ENCODE measurements at places on chromosomes 2 and 18.

- DNase-seq = no peak
These were observed 114.2 kb downstream of the FHOD3 start for GRCh38 chr18:36411745-36412168.

- no peak for DNase-seq
These were observed 4.3 kb downstream of the KDM3A start for GRCh38 chr2:86445436-86445835.

DNA sequence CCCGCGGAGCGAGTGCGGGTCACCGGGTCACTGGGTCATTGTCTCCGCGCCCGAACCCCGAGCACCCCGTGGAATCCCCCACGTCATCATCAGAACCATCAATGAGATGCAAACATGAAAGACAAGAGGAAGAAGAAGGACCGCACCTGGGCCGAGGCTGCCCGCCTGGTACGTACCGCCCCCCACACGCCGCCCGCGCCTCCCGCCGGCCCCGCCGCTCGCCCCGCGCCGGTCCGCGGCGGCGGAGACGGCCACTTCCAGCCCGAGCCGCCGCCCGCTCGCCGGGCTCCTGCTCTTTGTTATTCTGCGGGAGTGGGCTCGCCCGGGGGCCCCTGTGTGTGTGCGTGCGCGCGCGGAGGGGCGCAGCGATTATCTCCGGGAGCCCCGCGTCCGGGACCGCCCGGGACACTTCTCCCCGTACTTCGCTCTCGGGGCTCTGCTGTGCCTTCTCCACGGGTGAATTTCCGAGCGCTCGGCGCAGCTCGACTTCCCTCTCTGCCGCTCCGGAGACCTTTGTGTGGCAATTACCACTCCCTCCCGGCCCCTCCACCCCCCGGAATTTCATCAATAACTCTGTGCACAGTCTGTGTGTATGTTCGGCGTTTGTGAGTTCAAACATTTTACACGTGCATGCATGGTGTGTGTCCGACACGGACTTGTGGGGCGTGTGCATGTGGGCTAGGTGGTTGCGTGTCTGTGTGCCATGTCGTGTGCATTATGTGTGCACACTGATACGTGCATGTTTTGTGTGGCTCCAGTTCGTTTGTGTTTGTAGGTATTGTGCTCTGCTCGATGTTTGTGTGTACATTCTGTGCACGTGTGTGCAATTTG lies 714 bp downstream of the ASXL3 start:
- DNase-seq = peak; percentile 84

DNA sequence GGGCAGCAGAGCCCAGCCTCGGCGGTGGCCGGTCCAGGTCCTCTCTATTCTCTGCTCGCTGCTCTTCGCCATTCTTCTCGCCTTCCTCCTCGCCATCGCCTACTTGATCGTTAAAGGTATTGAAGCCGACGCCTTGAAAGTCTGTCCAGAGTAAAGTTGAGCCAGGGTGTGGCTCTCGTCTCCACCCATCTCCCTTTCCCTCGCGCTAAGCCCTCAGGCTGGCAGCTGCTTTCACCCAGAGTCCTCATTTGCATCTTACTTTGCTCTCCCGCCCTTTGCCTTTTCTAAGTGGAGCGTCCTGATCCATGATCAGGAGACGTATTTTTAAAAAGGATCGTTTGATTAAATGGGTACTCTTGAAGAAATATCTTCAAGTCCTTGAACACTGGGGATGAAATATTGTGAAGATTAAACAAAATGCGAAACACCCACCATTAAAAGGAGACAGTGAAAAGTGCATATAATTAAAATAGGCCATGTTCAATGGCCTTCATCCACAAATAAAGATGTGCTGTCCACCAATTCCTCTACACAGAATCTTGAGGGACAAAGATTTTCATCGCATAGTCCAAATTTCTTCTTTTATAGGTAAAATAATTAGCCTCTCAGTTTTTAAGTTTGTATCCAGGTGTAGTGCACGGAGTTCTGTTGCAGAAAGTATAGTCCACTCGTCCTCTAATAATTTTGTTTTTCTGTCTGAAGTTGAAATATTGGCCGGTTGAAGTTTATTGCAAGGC lies 657 bp downstream of the ARL6IP6 start:
- DNase-seq = no peak

DNA sequence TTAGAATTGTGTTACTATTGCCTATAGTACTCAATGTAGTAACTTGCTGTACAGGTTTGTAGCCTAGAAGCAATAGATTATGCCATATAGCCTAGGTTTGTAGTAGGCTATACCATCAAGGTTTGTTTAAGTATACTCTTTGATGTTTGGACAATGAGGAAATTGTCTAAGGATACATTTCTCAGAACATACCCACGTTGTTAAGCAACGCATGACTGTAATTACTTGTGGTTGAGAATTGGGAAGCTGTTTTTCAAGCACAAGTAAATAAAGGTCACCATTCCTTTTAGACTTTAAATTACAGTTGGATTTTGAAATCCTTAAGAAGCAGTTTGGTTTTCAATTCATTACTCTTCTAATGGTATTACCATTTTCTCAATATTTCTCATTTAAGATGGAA lies 89.8 kb upstream of the KCNH7 start:
- no peak for DNase-seq

DNA sequence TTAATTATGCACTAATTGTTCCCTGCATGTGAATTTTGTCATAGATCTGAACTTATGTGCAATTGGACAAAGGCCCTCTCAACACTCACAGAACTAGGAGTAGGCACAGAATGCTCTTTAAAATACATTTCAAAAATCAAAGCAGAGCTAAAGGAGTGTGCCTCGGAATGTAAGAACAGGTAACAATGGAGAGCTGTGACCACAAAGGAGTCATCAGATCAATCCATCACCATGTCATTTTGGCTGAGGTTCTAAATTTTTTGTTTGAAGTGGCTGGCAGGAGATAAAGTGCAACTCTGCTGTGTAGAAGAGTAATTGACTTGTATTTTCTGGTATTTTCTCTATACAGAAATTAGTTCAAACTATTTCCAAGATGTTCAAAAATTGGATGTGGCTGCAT lies 155.4 kb downstream of the NRP2 start:
- no peak for DNase-seq

DNA sequence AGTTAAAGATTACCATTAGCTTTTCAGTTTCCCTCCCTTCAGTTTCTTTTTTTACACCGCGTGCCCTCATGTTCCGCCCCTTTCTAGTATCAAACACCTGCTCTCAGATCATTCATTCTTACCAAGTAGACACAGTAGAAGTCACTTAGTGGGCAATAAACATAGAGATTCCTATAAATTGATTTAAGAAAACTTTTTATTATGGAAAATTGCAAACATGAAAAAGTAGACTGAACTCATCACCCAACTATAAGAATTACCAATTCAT lies 21.2 kb upstream of the CNRIP1 start:
- DNase-seq = no peak

Measured in posterior cingulate gyrus (tissue), 11 donors.